ENCODE measurements at places on chromosomes 12 and 14.

DNA sequence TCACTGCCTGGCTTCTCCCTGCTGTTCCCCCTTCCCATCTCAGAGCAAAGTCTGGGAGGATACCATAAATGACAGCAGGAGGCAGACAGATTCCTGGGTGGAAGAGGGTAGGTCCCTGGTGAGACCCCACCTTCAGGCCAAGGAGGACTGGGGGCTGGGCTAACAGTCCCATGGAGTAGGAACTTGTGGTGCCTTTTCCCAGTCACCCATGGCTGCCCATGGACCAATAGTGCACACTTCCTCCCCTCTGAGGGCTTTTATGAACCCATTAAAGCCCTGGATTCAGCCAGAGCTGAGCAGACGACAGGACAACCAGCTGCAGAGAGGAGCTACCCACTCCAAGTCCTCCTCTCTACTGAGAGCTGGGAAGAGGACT lies 36.6 kb upstream of the OR5AU1 start:
- DNase-seq: no peak

DNA sequence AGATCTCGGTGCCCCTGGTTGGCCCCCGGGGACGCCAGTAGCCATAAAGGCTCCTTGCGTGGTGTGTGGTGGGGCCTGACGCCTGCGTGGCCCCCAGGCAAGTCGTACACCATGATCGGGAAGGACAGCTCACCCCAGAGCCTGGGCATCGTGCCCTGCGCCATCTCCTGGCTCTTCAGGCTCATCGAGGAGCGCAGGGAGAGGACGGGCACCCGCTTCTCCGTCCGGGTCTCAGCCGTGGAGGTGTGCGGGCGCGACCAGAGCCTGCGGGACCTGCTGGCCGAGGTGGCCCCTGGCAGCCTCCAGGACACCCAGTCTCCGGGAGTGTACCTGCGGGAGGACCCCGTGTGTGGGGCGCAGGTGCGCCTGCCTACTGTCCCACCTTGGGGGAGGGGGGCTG lies 34.5 kb downstream of the KIF26A start:
- no peak for DNase-seq

- no peak for DNase-seq
These were observed 83.7 kb upstream of the BTG1 start for GRCh38 chr12:92229381-92229780.

DNA sequence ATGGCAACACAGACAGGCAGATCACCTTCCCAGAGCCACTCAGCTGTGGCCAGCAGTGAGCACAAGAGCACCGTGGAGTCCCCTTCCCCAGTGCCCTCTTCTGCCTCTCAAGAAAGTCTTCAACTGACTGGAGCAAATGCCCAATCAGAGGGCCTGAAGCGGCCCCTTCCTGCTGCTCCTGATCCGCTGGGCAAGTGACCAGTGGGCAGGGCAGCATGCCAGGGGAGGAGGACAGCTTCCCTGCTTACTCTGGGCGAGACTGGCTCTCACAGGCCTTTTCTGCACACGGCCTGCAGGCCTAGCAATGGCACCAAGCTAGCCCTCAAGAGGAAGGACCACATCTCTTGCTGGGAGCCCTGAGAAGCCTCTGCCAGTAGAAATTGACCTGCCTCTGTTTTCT lies 890 bp downstream of the KRT71 start:
- no peak for DNase-seq

DNA sequence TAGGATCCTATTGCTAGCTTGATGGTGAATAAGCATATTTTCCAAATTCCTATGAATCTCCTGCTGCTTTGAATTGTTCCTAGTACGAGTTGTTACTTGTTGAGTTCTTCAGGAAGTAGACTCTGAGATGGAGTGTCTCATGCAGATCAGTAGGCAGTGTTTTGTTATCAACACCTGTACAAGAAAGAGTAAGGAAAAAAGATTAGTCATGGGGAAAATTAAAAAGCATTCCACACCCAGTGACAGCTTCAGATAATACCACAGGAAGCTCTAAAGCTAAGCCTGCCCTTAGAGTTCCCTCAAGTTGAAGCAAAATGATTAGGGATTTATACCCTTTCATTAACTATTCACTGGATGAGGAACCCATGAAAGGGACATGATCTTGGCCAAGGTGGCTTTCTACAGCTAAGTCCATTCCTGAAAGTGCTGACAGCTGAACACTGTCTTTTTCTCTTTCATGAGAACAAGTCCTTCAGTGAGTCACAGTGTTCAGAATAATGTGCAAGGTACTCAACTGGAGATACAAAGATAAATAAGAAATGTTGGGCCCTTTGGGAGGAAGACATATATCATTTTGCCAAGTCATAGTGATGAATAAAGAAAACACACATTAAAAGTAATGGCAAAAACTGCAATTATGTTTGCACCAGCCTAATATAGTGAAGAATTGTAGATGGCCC lies 49.1 kb downstream of the CCER1 start:
- DNase-seq: no peak

GRCh38 chr12:25769082-25769945 lies 189.2 kb upstream of the RASSF8 start:
- no peak for DNase-seq

GRCh38 chr12:90226211-90226610 lies 517.6 kb upstream of the ATP2B1 start:
- no peak for DNase-seq

GRCh38 chr14:71856199-71856919 lies 75.9 kb upstream of the RGS6 start:
- no peak for DNase-seq

DNA sequence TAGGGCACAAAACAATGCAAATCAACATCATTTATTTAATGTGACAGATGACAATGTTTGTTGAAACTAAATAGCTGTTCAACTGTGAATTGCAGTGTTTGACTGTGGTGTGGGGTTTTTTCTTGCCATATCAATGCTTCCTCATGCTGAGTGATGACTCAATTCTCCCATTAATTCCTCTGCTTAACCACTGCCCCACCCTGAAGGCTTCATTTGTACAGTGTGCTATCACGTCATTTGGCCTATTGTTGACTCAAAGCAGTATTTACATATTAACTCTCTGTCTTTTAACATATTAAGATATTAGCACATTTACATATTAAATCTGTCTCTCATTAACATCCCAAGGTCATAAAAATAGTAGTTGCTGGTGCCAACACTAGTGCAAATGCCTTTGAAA lies 164.8 kb upstream of the NRXN3 start:
- DNase-seq: no peak

GRCh38 chr12:65106948-65107347 lies 14.2 kb downstream of the WIF1 start:
- DNase-seq: no peak

DNA sequence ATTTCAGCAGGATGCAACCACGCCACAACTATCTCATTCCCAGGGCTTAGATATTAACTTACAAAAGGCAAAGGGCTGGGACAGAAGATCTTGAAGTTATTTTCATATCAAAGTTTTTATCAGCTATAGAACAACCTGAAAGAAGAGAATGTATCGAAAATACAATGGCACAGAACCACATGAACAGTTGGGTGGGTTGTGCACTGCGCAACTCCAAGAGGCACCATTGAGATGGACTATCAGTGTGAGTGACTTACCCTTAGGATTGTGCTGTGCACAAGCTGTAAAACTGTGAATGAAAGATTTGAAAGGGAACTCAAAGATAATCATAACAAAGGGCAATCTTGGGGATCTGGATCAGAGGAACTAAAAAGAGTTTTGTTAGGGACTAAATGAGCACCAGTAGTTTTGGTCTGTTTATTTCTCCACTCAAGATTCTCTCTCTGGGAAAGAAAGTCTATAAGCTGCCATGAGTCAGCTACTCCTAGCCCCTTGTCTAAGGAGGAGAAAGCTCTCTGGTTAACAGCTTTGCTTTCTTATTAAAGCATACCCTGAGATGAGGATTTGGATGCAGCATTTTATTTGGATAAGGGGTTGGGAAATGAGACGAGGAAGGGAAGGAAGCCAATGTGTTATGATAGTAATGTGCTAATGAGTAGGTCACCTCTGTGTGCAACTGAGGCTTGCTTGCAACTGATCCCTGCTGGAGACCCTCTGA lies 62.2 kb downstream of the TBX5 start:
- no peak for DNase-seq

DNA sequence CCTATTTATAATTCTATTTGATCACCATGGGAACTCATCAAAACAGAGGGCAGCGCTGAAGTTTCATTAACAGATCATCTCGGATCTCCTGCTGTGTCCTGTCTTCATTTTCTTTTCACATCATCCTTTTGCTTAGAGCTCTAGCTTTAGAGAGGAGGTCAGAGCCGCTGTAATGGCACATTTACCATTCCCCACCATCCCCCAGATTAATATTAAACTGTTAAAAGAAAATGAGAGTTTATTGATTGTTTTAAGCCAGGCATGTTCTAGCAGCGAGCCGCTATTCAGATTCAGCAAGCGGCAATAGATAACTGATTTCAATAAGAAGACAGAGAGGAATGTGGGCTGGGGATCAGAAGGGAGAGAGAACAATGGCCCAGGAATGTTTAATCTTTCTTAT lies 308.8 kb downstream of the EGLN3 start:
- no peak for DNase-seq

DNA sequence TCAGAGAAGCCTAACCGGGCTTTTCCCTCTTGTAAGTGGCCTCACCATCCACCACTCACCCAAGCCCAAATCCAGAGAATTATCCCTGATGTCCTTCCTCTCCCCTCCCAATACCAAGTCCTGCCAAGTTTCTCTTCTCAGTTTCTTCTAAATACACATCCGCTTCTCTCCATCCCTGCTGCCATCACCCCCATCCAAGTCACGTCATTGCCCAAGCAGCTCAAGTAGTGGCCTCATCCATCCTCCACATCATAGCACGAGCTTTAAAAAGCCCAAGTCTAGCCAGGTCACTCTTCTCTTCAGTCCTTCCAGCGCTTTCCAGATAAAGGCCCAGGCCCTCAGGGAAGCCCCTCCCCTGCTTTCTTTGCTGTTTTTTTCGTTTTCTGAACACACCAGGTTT lies 25.4 kb downstream of the IL31 start:
- DNase-seq: no peak

- no peak for DNase-seq
These were observed at the start of gene MYL2 for GRCh38 chr12:110920324-110920910. MYL2 (minus strand) TSS chr12:110920579; CDS start chr12:110920529, 50 bp downstream.

DNA sequence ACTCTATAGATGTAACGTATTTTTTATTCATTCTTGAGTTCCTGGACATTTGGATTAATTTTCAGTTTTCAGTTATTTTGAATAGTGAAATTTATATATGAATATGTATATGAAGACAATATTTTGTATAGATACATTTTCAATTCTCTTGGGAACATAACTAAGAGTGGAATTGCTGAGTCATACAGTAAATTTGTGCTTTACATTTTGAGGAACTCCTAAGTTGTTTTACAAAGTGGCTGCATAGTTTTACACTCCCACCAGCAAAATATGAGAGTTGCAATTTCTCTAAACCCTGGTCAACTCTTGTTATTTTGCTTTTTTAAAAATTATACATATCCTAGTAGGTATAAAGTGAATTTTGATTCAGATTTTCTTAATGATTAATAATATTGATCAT lies 1838.6 kb upstream of the SEL1L start:
- DNase-seq: no peak

- no peak for DNase-seq
These were observed 13.4 kb downstream of the C1S start for GRCh38 chr12:7073946-7074345.

DNA sequence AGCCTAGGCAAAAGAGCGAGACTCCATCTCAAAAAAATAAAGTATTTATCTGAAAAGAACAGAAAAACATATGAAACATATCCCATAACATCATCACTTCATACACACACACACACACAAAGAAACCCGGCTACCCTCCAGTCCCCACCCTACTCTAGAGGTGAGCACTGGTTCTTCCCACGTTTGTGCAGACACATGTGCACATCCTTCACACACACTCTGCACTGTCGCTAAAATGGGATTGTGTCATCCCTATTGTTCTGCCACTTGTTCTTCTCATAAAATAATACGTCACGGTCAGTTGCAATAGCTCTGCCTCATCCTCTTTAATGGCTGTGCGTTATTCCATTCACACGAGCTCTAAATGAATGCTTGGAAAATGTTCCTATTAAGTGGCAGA lies 85.9 kb upstream of the ANO2 start:
- DNase-seq: no peak

- DNase-seq: no peak
These were observed 69.2 kb upstream of the MED13L start for GRCh38 chr12:116346741-116347140.

DNA sequence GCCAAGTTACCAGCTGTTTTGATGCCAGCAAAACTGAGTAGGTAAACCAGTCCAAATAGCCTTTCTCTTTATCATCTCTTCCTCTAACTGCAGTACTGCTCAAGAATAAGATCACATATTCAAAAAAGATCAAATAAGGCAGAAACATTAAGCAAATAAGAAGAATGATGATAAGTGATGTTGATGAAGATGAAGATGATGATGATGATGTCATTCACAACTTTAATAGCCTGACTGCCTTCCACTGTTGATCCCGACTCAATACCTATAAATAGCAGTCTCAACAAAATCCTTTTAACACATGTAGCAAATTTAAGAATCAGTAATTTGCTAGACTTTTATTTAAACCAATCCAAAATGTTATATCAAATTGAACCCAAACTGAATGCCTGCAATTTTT lies 47.1 kb downstream of the NELL2 start:
- DNase-seq: no peak

DNA sequence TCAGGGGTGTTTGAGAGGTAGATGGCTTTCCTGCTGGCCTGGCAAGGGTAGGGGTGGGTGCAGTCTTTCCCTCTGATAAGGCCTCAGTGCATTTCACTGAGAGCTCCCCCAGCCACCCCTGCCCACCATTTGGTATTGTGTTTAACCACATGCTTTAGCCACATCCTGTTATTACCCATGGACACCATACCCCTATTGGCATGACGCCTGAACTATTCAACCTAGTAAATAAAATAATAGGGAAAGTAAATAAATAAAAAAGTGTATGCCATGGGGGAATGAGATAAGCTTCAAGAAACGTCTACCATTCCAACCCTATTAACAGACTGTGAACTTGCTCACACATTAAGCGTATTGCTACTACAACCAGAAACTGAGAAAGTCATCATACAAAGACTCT lies 7.6 kb upstream of the LGR5 start:
- no peak for DNase-seq

DNA sequence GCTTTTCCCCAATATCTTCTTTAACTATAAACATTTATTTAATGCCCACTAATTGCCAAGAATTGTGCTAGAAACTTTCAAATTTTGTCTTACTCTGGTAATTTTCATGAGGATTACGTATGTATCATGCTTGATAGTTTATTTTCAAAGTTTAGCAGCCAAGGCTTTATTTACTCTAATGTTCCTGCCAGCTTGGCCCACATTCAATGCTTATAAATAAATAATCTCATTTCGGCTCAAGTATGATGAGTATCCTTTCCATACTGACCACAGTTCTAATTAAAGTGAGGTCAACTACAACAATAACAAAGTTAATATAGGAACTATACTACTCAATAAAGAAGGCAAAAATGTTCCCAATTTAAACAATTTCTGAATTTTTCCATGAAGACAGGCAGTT lies 259.2 kb downstream of the MED13L start:
- DNase-seq: no peak

All from T-cell (primary cell).